ENCODE measurements at places on chromosomes 13 and 19. TPM values are rescaled to one million over a fixed set of nuclear protein-coding genes. Genes with fewer than 3 reads are reported as not detected.

Gene KRTDAP
- total RNA-seq = not detected

Gene ERICH4
- total RNA-seq = not detected

Gene PNPLA6
- total RNA-seq = 139 TPM

Gene ZNF541
- not detected for total RNA-seq

Gene PGLYRP1
- total RNA-seq = not detected

Gene SIGLEC5
- not detected for total RNA-seq

Gene BEST2
- not detected for total RNA-seq

Gene ZNF528
- total RNA-seq = 24.0 TPM

Gene NXNL1
- not detected for total RNA-seq

- no peak overlapping the region for H3K27ac ChIP-seq
- peaks cover 48% of the 10 kb centered on the region for H3K27me3 ChIP-seq
- no peak overlapping the region for H3K4me3 ChIP-seq
- no peaks in the 10 kb centered on the region for H3K36me3 ChIP-seq
Measured at GRCh38 chr13:51816604-51817249, 12.8 kb upstream of the DHRS12 start.

GRCh38 chr19:34666200-34666957 lies 10.6 kb downstream of the SCGB2B2 start:
- H3K27ac ChIP-seq = no peak overlapping the region
- no peak overlapping the region for H3K4me3 ChIP-seq
- H3K27me3 ChIP-seq = no peaks in the 10 kb centered on the region
- H3K36me3 ChIP-seq = no peaks in the 10 kb centered on the region
- no peak for DNase-seq
- H3K4me1 ChIP-seq = no peaks in the 10 kb centered on the region

DNA sequence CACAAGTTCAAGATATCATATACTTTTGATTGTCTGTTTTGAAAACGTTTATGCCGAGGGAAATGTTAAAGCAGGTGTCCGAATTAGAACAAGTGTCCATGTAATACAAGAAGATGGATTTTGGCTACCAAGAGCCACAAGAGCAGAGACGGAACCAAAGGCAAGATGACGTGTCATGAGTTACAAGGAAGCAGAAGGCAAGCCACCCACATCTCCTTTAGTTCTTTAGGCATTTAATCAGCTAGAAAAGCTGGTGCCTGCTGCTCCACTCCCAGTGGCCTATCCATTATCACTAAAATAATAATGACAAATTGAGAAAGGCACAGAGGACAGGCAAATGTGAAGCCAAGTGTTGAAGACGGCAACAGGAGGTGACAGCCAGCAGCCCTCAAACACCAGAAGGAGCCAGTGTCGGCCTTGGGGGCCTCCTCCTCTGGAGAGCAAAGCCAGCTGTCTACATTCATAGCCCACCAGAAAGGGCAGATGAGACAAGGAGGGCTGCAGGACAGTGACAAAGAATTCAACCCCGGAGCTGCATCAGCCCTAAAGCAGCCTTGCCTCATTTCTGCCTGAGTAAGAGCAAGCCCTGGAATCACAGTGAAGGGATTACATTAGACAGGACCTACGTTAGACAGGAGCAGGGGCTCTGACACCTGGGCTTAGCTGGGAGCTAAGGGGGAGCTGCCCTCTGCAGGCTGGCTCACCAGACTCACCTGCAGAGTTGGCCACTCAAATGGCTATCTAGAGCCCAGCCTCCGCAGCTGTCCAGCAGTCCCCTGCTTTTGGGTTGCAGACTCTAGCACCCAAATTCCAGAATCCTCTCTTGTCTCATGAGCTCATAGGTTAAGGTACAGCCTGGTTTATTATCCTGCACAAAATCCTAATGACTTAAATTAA lies 569.9 kb downstream of the UQCRFS1 start:
- no peak overlapping the region for H3K4me3 ChIP-seq
- H3K36me3 ChIP-seq = no peaks in the 10 kb centered on the region
- no peaks in the 10 kb centered on the region for H3K4me1 ChIP-seq

- no peaks in the 10 kb centered on the region for H3K27me3 ChIP-seq
- no peaks in the 10 kb centered on the region for H3K36me3 ChIP-seq
- no peak overlapping the region for H3K4me3 ChIP-seq
- H3K27ac ChIP-seq = no peak overlapping the region
Measured at GRCh38 chr13:113964251-113964995, 9.5 kb downstream of the C13orf46 start.

DNA sequence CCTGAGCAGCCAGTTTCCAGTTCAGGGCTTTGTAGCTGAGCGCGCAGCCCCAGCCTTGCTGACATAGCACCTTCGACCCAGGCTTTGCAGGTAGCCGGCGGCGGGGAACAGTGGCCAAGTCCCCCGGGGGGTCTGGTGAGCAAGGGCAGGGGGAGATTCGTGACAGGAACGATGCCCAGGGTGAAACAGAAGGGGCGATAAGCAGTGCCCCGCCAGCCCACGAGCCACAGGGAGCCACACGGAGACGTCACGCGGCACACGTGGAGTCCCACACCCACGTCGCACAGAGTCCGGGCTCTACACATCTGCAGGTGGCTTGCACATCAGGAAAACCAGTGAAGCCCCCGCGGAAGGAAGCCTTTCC lies 127.2 kb downstream of the SOX1 start:
- H3K36me3 ChIP-seq = no peaks in the 10 kb centered on the region
- no peak overlapping the region for H3K27ac ChIP-seq
- no peak for DNase-seq
- H3K4me1 ChIP-seq = no peaks in the 10 kb centered on the region
- peaks cover 81% of the 10 kb centered on the region for H3K27me3 ChIP-seq

- no peak overlapping the region for H3K4me3 ChIP-seq
- peaks cover 77% of the 10 kb centered on the region for H3K27me3 ChIP-seq
- DNase-seq = no peak
- no peaks in the 10 kb centered on the region for H3K36me3 ChIP-seq
- no peaks in the 10 kb centered on the region for H3K4me1 ChIP-seq
- H3K27ac ChIP-seq = no peak overlapping the region
Measured at GRCh38 chr13:111597191-111597611, 276.8 kb downstream of the TEX29 start.

GRCh38 chr13:28530729-28531076 lies 35.8 kb upstream of the FLT1 start:
- no peaks in the 10 kb centered on the region for H3K4me1 ChIP-seq
- no peak overlapping the region for H3K27ac ChIP-seq
- DNase-seq = no peak

GRCh38 chr19:18059297-18059696 lies 27.4 kb downstream of the IL12RB1 start:
- no peaks in the 10 kb centered on the region for H3K36me3 ChIP-seq
- no peaks in the 10 kb centered on the region for H3K27me3 ChIP-seq
- no peak overlapping the region for H3K4me3 ChIP-seq
- no peak for DNase-seq

- peaks cover 7% of the 10 kb centered on the region for H3K4me1 ChIP-seq
- H3K27me3 ChIP-seq = no peaks in the 10 kb centered on the region
- no peak overlapping the region for H3K4me3 ChIP-seq
Measured at GRCh38 chr13:110232756-110233155, 74.2 kb downstream of the COL4A1 start.

DNA sequence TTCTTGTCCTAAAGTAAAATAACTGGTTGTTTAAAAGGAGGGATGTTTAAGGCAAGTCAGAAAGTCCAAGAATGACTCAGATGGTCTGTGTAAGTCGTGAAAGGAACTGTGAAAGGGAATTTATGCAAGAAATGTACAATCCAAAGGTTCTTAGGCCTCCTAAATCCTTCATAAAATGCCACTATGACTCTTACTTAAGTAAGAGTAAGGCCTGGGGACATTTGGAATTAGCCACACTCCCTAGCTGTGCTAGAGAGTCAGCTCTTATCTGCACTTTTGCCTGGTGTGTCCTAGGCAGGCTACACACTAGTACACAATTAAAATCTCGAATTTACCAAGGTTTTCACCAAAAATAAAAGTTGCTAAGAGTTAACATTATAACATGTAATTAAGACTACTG lies 686.9 kb downstream of the UQCRFS1 start:
- H3K4me1 ChIP-seq = no peaks in the 10 kb centered on the region
- H3K27me3 ChIP-seq = peaks cover 25% of the 10 kb centered on the region
- H3K4me3 ChIP-seq = no peak overlapping the region
- H3K36me3 ChIP-seq = no peaks in the 10 kb centered on the region
- no peak overlapping the region for H3K27ac ChIP-seq
- no peak for DNase-seq

GRCh38 chr19:38596057-38596981 lies 21.4 kb downstream of the MAP4K1 start:
- no peaks in the 10 kb centered on the region for H3K36me3 ChIP-seq
- H3K4me1 ChIP-seq = 0 out of 2 replicates have a peak, but pooled peaks cover 3% of the 10 kb centered on the region
- H3K27ac ChIP-seq = no peak overlapping the region

- no peaks in the 10 kb centered on the region for H3K36me3 ChIP-seq
- H3K27me3 ChIP-seq = no peaks in the 10 kb centered on the region
Measured at GRCh38 chr19:17454576-17455071, 6.1 kb downstream of the NXNL1 start.

DNA sequence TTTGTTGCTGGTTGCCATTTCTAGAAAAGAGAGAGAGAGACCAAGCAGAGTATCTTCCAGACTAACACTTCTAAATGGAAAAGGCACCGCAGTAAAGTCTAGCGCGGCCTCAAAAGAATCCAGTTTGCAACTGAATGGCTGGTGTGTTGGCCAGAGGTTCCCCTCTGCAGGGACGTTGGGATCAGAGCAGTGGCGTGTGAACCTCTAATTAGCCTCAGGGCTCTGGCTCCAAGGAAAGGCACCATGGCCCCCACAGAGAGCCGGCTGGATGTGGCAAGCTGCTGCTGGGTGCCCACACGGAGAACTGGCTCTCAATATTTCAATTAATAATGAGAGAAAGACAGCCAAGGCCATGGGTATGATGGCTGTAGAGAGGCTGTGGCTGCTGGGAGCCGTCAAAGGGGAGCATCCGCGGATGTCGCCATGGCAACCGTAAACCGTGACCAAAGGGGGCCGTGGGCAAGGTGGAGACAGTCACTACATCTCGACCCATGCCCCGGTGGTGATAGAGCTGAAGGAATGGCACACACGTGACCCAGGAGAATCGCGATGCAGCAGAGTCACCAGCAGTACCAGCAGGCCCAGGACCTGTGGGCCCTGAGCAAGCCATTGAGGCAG lies 9.5 kb downstream of the VSTM2B start:
- no peak overlapping the region for H3K27ac ChIP-seq
- peaks cover 89% of the 10 kb centered on the region for H3K27me3 ChIP-seq
- no peaks in the 10 kb centered on the region for H3K4me1 ChIP-seq

DNA sequence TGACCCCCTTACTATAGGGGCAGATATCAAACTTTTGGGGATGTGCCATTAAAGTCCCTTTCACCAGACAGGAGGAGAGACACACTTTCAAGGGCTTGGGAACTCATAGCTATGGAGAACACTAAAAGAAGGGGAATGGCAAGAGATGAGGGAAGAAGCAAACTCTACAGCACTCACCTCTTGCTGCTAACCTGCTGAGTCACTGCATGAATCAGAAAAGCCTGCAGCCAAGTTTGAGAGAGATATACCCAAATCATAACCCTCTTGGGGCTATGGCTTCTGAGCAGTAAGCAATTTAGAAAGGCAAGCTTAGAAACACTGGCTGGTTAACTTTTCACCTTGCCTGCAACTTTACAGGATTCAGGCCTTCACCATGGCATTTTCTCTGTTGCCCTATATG lies 1028.0 kb downstream of the UQCRFS1 start:
- no peak overlapping the region for H3K4me3 ChIP-seq
- H3K4me1 ChIP-seq = no peaks in the 10 kb centered on the region
- H3K27me3 ChIP-seq = no peaks in the 10 kb centered on the region
- no peak overlapping the region for H3K27ac ChIP-seq

Measured in PC-9 (cell line).